Uterus (tissue), 4 donors: ENCODE measurements at places on chromosomes 7 and 10. TPM values are rescaled to one million over a fixed set of nuclear protein-coding genes. Genes with fewer than 3 reads are reported as not detected.

Gene SOSTDC1
- total RNA-seq: not detected

Gene PIP
- not detected for total RNA-seq

Gene C10orf62
- total RNA-seq: not detected

Gene MCU
- total RNA-seq: 13.8 TPM

Gene ABCB4
- not detected for total RNA-seq

Gene SPDYE5
- not detected for total RNA-seq

DNA sequence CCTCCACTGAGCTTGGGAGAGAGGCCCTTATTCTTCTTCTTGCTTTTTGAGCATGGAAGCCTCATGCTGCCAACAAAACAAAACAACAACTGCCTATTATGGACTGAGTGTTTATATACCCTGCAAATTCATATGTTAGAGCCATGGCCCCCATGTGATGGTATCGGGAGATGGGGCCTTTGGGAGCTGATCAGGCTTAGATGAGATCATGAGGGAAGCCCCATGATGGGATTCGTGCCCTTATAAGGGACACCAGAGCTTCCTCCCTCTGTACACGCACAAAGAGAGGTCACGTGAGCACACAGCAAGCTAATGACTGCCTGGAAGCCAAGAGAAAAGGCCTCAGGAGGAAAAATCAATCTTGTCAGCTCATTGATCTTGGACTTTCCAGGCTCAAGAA lies 235.0 kb downstream of the FANK1 start:
- no peaks in the 10 kb centered on the region for H3K4me1 ChIP-seq
- no peaks in the 10 kb centered on the region for H3K27me3 ChIP-seq
- DNase-seq: no peak
- H3K36me3 ChIP-seq: no peaks in the 10 kb centered on the region
- no peak overlapping the region for H3K27ac ChIP-seq
- no peak overlapping the region for H3K4me3 ChIP-seq

- no peak for DNase-seq
- no peaks in the 10 kb centered on the region for H3K36me3 ChIP-seq
- H3K27me3 ChIP-seq: no peaks in the 10 kb centered on the region
- H3K4me3 ChIP-seq: no peak overlapping the region
These were observed 41.9 kb downstream of the WIPI2 start for GRCh38 chr7:5231811-5232484.

GRCh38 chr7:77727527-77727926 lies 31.3 kb downstream of the RSBN1L start:
- H3K27me3 ChIP-seq: no peaks in the 10 kb centered on the region
- no peak overlapping the region for H3K27ac ChIP-seq
- DNase-seq: no peak
